ENCODE measurements at places on chromosomes 6 and 20. TPM values are rescaled to one million over a fixed set of nuclear protein-coding genes. Genes with fewer than 3 reads are reported as not detected.

The RAMACL gene
- polyA plus RNA-seq = 0.32 TPM

The CLVS2 gene
- polyA plus RNA-seq = under 0.01 TPM

The GABRR1 gene
- not detected for polyA plus RNA-seq

- no peak for DNase-seq
Measured at GRCh38 chr6:2839982-2840748, 1.5 kb downstream of the SERPINB1 start.

DNA sequence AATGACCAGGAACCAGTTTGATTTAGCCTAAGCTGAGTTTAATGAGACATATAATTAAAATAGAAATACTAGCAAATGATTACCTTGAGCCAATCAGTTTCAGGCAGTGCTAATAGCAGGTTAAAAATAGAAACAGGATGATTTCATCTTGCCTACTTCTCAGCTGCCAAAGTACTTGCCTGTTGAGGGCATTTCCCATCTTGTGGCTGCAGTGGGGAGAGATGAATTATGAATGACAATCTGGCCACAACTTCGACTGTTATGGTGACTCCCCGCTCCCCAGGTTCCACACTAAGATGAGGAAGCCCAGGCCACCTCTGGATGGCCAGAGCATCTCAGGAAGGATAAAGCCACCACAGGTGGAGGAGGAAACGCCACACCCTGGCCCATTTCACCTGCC lies 31.3 kb downstream of the MBOAT1 start:
- no peak for DNase-seq

DNA sequence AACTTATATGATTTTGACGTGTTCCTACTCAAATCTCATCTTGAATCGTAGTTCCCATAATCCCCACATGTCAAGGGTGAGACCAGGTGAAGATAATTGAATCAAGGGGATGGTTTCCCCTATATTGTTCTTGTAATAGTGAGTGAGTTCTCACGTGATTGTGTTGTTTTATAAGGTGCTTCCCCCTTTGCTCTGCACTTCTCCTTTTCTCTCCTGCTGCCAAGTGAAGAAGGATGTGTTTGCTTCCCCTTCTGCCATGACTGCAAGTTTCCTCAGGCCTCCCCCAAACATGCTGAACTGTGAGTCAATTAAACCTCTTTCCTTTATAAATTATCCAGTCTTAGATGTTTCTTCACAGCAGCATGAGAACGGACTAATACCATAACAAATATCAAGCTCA lies 83.2 kb downstream of the MANEA start:
- DNase-seq = no peak

GRCh38 chr20:47857187-47857568 lies 71.9 kb upstream of the SULF2 start:
- no peak for DNase-seq

DNA sequence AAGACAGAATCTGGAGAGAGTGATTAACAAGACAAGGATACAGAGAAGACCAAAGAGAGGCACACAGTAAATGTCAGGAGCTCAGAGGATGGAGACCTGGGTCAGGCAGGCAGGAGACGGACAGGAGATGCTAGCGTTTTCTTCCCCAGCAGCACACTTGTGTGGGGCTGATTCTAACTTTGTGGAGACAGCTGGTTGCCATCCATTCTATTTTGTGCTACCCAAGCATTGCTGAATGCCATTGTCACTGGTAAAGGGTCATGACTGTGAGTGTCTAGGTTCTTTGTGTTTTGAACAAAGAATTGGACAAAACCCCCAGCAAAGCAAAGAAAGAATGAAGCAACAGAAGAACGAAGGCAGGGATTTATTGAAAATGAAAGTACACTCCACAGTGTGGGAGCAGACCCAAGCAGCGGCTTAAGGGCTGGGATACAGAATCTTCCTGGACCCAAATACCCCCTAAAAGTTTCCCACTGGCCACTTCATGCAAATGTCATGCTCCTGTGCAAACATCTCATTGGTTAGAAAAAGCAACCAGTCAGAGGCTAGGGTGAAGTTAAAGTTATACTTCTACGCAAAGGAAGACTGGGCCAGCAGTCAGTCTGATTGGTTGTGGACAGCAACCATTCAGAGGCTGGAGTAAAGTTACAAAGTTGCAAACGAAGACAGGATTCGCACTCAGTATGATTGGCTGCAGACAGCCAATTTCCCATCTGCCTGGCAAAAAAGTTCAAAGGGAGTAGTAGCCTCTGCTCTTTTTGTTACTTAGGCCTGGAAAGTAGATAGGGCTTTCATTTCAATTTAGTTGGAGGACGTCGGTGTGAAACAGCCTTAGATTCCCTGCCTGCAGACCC lies 17.5 kb downstream of the PTK7 start:
- DNase-seq = peak; percentile 62

GRCh38 chr6:118206221-118206620 lies 299.2 kb downstream of the SLC35F1 start:
- no peak for DNase-seq

DNA sequence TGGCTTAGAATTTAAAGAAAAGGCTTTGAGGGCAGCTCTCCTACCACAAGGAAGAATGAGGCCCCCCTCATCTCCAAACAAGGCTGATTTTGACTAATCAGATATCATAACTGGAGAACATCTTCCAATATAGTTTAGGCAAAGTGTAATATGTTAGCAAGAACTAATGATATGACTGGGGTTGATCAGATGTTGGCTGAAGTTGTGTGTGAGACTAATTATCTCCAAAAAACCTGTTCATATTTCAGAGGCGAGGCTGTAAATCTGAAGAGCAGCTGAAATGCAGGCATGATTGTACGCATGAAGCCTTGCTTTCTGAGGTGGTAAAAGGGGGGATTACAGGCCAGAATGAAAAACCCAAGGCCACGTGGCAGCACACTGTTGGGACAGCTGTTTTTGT lies 16.0 kb upstream of the ZNF831 start:
- DNase-seq = no peak

- no peak for DNase-seq
Measured at GRCh38 chr6:33197431-33198048, 2.9 kb downstream of the RXRB start.

DNA sequence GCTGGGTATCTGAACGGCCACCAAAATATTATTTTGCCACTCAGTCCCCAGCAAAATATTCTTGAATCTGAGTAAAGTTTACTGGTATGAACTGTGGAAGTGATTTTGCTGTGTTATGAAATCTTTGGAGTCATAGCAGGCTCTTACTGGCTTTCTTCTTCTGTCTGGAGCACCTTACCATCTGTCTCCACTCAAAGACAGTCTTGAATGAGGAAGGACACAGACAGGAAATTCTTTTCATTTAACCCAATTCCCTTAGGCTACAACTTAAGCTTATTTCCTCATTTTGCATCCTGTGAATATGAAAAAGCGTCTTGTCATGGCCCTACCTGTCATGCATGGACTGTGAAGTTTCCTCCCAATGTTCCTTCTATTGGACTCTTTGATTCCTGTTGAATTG lies 24.7 kb downstream of the FNDC1 start:
- DNase-seq = no peak

DNA sequence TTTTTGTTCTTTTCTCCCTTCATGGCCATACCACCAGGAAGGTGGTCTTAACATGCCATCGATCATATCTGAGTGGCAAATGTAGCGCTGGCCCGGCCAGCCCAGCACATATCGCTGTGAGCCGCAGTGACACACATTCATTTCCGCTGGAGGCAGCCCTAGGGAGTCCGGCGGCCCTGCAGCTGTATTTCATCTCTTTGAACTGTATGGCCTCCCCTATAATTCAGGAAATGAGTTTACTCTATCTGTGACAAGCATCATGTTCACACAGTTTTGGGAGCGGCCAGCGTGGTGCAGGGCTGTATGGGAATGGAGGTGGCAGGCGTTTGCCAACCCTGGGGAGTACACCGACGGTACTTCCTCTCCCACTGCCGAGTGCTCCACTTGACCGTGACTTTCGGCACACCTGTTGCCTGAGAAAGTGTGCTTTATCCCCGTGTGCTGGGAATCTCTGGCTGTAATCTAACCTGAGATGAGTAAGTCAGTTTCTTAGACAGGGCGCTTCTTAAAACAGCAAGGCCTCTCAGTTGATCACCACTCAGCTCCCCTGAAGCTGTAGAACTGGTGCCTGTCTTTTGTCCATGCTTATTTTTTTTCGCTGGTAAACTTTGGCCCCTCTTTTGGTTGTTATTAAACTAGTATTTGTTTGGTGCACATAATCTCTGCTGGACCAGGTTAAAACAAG lies 257.1 kb upstream of the TAB2 start:
- no peak for DNase-seq

DNA sequence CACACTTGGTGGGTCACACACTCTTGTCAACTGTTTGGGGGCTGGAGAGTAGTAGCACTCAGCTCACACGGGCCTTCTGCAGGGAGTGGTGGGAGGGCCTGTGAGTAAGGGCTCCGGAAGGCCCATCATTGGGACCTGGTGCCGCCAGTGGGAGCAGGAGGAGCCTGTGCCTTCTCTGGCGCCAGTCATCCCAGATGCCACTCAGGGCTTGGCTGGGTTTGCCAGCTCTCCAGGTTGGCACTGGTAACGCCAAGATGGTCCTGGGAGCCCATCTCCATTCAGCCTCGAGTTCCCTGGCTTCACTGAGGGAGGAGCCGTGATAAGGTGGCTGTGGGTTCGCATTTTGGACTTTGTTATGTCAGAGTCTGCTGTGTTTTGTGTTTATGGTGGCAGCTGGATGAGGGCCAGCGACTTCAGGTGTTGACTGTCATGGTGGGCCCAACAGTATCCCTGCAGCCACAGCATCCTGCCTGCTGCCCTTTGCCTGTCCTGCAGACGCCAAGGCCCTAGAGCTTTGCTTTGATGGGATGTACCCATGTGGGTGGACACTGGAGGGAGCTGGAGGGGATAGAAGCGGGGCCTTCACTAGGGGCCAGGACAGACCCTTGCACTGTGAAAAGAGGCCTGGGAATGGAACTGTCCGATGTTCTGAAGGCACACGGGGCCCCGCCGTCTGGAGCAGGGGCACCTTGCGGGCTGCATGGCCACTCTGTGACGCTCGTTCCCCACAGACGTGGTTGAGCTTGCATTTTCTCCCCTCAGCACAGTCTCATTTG lies 13.3 kb upstream of the DNAJC5 start:
- DNase-seq = no peak

DNA sequence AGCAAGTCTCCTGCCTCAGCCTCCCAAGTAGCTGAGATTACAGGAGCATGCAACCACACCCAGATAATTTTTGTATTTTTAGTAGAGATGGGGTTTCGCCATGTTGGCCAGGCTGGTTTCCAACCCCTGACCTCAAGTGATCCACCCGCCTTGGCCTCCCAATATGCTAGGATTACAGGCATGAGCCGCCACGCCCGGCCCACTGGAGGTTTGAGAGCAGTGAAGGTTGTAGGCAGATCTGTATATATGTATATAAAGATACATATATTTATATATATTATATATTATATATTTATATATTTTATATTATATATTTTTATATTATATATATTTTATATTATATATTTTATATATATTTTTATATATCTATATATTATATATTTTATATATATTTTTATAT lies 38.2 kb upstream of the TTPAL start:
- no peak for DNase-seq

DNA sequence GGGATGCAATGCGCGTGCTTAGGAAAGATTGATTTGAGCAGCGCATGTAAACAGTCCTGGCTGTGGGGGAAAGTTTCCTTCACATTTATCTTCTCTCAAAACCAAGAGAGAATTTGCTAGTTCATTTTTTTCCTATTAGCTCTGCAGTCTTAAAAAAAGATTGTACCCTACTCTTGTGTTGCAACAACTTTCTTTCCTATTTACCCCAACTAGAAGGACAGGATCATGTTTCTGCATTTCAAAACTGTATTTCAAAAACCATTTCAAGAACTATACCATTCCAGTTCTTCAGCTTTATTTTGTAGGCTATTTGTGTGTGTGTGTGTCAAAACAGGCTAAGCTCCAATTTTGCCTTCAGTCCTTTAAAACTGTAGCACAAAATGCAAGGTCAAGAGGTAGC lies 473.1 kb downstream of the KIF16B start:
- no peak for DNase-seq
